ENCODE measurements at places on chromosomes 13 and 19. TPM values are rescaled to one million over a fixed set of nuclear protein-coding genes. Genes with fewer than 3 reads are reported as not detected.

GRCh38 chr13:34942732-34943435 lies 814 bp downstream of the NBEA start:
- H3K4me1 ChIP-seq, result peaks cover 4% of the 10 kb centered on the region
- H3K27ac ChIP-seq, result no peak overlapping the region
- DNase-seq, result peak; percentile 65

DNA sequence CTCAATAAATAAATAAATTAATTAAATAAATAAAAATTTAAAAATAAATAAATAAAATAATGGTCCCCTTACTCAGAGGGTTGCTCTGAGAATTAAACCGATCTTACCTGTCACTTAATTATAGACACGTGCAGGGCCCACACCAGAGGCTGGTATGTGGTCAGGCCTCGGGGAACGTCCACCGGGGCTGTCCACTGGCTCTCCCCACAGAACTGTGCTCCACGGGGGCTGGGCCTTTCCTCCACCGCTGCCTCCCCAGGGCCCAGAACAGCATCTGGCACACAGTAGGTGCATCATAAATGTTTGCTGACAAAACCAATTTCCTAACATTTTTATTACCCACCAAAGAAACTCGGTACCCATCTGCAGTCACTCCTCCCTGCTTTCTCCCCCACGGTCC lies 69.2 kb downstream of the CEBPG start:
- H3K27ac ChIP-seq, result no peak overlapping the region
- DNase-seq, result peak; percentile 19
- peaks cover 23% of the 10 kb centered on the region for H3K4me1 ChIP-seq
- H3K4me3 ChIP-seq, result no peak overlapping the region
- H3K27me3 ChIP-seq, result no peaks in the 10 kb centered on the region
- H3K36me3 ChIP-seq, result no peaks in the 10 kb centered on the region

DNA sequence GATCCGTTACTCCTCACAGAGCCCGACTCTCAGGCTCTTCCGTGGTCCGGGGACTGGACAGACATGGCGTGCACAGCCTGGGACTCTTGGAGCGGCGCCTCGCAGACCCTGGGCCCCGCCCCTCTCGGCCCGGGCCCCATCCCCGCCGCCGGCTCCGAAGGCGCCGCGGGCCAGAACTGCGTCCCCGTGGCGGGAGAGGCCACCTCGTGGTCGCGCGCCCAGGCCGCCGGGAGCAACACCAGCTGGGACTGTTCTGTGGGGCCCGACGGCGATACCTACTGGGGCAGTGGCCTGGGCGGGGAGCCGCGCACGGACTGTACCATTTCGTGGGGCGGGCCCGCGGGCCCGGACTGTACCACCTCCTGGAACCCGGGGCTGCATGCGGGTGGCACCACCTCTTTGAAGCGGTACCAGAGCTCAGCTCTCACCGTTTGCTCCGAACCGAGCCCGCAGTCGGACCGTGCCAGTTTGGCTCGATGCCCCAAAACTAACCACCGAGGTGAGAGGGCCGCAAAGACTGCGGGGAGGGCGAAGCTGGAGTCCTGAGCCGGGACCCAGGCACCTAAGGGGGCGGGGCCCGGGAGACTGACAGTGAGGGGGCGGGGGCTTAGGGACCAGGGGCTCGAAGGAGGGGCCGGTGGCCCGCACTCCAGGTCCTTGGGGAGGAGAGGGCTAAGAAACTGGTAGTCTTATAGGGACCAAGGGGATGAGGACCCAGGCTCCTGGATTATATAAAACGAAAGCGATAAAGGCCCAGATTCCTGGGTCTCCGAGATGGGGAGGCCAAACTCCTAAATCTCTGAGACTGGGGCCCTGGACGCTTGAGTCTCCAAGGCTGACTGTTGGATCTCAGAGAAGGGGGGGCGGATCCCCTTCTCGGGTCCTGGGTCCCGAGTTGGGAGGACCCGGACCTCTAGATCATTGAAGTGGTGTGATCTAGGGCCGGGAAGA lies 2.0 kb downstream of the ETV2 start:
- H3K27me3 ChIP-seq, result no peaks in the 10 kb centered on the region
- H3K36me3 ChIP-seq, result no peaks in the 10 kb centered on the region
- H3K4me3 ChIP-seq, result peak overlapping the region; percentile 77
- peak overlapping the region; percentile 37 for H3K27ac ChIP-seq
- H3K4me1 ChIP-seq, result peaks cover 11% of the 10 kb centered on the region

DNA sequence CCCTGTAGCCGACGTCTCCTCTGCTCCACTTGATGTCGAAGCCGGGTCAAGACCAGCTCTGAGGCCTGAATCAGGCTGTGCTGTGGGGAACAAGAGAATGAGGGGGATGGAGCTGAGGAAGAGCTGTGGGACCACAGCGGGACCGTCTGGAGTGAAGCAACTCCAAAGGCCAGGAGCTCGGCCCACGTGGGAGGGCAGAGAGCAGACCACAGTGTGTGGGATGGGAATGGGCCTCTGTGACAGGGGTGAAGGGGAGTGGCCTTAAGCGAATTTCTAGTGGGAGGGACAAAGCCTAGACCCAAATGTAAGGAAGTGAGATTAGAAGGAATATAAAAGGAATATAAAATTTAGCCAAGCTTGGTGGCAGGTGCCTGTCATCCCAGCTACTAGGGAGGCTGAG lies 3.8 kb upstream of the SLC8A2 start:
- H3K36me3 ChIP-seq, result no peaks in the 10 kb centered on the region
- DNase-seq, result no peak
- H3K4me3 ChIP-seq, result no peak overlapping the region
- H3K27me3 ChIP-seq, result peaks cover 13% of the 10 kb centered on the region

- H3K27me3 ChIP-seq, result no peaks in the 10 kb centered on the region
- H3K4me3 ChIP-seq, result no peak overlapping the region
- H3K27ac ChIP-seq, result no peak overlapping the region
- DNase-seq, result no peak
- H3K4me1 ChIP-seq, result peaks cover 7% of the 10 kb centered on the region
These were observed 190.8 kb downstream of the FOXO1 start for GRCh38 chr13:40475617-40476016.

DNA sequence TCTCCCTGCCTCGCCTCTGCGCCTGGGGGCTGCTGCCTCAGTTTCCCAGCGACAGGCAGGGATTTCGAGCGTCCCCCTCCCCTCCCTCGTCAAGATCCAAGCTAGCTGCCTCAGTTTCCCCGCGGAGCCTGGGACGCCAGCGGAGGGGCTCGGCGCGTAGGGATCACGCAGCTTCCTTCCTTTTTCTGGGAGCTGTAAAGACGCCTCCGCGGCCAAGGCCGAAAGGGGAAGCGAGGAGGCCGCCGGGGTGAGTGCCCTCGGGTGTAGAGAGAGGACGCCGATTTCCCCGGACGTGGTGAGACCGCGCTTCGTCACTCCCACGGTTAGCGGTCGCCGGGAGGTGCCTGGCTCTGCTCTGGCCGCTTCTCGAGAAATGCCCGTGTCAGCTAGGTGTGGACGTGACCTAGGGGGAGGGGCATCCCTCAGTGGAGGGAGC lies 722 bp upstream of the ICAM1 start:
- no peaks in the 10 kb centered on the region for H3K36me3 ChIP-seq
- DNase-seq, result peak; percentile 85
- H3K4me3 ChIP-seq, result peak overlapping the region; percentile 66
- peaks cover 11% of the 10 kb centered on the region for H3K4me1 ChIP-seq
- no peaks in the 10 kb centered on the region for H3K27me3 ChIP-seq
- peak overlapping the region; percentile 12 for H3K27ac ChIP-seq

DNA sequence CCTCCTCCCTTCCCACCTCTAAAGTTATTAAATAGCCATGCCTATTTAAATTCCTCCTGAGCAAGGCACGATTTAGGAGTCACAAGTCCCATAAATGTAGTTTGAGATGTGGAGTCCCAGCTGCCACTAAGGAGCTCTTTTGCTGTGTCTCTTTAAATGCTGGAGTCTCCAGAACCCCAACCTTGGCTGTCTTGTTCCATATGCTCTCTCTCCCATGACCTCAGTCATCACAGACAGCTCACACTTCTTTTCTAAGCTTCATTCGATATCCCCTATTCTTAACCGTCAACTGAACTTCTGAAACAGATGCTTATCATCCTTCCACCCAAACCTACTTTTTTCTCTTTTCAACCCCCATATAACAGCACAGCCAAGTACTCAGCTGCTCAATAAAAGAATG lies 197.1 kb downstream of the VWA8 start:
- H3K4me3 ChIP-seq, result no peak overlapping the region
- H3K36me3 ChIP-seq, result no peaks in the 10 kb centered on the region
- no peak for DNase-seq
- H3K4me1 ChIP-seq, result no peaks in the 10 kb centered on the region
- no peak overlapping the region for H3K27ac ChIP-seq
- no peaks in the 10 kb centered on the region for H3K27me3 ChIP-seq

DNA sequence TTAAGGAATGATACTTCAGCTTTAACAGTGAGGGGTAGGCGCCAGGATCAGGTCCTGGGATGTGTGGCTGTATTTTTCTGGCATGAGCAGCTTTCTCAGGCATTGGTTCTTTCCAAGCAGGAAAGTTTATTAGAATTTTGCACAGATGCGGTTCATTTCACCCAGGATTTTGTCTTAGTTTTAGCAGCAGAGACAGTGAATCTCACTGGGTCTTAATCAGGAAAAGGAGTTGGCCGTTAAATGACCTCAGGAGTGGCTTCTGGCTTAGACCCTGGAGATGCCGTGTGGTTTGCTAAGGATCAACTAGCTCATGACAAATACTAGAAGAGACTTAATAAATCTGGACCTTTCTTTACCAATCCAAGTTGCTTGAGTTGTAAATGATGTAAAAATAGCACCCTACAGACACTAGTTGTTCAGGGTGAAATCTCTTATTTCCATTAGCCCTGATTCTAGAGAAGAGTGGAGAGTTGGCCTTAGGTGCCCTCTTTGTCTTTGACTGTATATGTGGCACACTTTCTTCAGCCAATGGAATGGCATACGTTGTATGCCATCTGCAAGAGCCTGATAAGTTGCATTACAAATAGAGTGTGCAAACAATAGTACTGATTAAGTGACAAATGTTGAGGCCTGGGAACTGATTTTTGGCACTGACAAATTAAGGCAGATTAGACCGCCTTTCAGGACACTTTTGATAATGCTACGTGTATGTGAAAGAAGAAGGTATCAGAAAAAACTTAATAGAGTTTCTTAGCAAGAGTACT lies 34.0 kb downstream of the LRCH1 start:
- H3K4me1 ChIP-seq, result peaks cover 12% of the 10 kb centered on the region
- no peaks in the 10 kb centered on the region for H3K36me3 ChIP-seq
- no peak overlapping the region for H3K4me3 ChIP-seq
- DNase-seq, result no peak

DNA sequence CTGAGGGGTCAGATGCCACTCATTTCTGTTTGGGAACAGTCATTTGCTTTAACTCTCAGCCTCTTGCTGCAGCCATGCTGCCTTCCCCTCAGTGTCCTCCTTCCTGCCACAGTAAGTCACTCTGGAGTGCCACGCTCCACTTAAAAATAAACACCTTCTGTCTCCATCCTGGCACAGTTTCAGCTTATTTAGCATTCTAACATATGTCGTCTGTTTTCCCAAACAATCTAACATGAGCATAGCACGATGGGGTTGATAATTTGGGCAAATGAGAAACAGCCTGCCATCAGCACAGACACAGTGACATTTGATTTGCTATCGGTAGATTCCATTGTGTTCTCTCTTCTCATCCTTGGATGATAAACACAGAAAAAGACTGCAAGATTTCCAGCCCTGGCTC lies 768.6 kb downstream of the UQCRFS1 start:
- H3K27ac ChIP-seq, result no peak overlapping the region
- H3K27me3 ChIP-seq, result no peaks in the 10 kb centered on the region
- H3K4me3 ChIP-seq, result no peak overlapping the region
- no peaks in the 10 kb centered on the region for H3K4me1 ChIP-seq

DNA sequence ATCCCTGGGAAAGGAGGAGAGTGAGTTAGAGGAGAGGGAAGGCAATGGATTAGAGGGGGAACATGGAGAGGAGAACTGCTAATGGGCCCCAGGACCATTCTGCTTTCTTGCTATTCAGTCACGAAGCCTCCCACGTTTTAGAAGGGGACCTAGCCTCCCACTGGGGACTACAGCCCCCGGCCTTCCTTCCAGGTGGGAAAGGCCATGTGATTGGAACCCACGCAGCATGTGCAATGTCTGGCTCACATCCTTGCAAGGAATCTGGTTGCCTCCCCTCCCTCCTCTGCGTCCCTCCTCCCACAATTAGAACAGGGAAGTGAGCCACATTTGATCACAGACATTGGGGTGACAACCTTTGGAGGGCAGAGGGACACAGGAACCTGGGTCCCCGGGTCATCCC lies 22.5 kb upstream of the PLA2G4C start:
- H3K27ac ChIP-seq, result no peak overlapping the region
- no peak for DNase-seq
- no peaks in the 10 kb centered on the region for H3K27me3 ChIP-seq
- H3K36me3 ChIP-seq, result peaks cover 1% of the 10 kb centered on the region
- H3K4me3 ChIP-seq, result no peak overlapping the region

GRCh38 chr19:6677883-6678689 lies 8.1 kb upstream of the TNFSF14 start:
- DNase-seq, result no peak
- H3K4me1 ChIP-seq, result peaks cover 9% of the 10 kb centered on the region
- no peaks in the 10 kb centered on the region for H3K36me3 ChIP-seq
- H3K27me3 ChIP-seq, result no peaks in the 10 kb centered on the region
- no peak overlapping the region for H3K4me3 ChIP-seq
- H3K27ac ChIP-seq, result no peak overlapping the region

GRCh38 chr13:106314417-106314816 lies 221.0 kb downstream of the EFNB2 start:
- no peaks in the 10 kb centered on the region for H3K27me3 ChIP-seq
- peaks cover 9% of the 10 kb centered on the region for H3K4me1 ChIP-seq
- H3K36me3 ChIP-seq, result no peaks in the 10 kb centered on the region
- no peak overlapping the region for H3K4me3 ChIP-seq
- no peak overlapping the region for H3K27ac ChIP-seq
- peak; percentile 47 for DNase-seq

Gene CDX2
- not detected for total RNA-seq

- peak; percentile 90 for DNase-seq
- H3K4me3 ChIP-seq, result peak within 1 kb of the TSS; percentile 99
- H3K27ac ChIP-seq, result peak within 1 kb of the TSS; percentile 100
- no peaks in the 10 kb centered on the region for H3K27me3 ChIP-seq
- H3K36me3 ChIP-seq, result peaks cover 12% of the 10 kb centered on the region
- peaks cover 24% of the 10 kb centered on the region for H3K4me1 ChIP-seq
These were observed at the start of gene CALM3 for GRCh38 chr19:46601318-46602224. Gene CALM3, plus strand, starts transcription at chr19:46601330. Its CDS starts 105 bp downstream, at chr19:46601435.

DNA sequence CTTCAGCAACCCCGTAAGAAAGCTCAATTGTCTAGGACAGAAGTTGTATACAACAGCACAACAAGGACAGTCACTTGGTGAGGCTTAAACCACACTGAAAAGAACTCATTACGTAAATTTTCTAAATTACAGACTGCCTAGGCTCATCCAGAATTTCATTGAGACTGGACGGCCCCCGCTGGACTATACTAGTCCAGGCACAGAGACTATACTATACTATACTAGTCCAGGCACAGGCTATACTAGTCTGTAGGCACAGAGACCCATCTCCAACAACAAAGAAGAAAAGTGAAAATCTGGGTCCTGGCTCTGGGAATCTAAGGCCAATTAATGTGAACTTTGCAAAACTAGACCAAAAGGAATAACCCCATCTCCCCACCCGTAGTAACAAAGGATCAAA lies 700 bp downstream of the ZNF816 start:
- no peak for DNase-seq
- peak overlapping the region; percentile 64 for H3K27ac ChIP-seq
- H3K36me3 ChIP-seq, result no peaks in the 10 kb centered on the region
- H3K27me3 ChIP-seq, result no peaks in the 10 kb centered on the region
- H3K4me1 ChIP-seq, result peaks cover 16% of the 10 kb centered on the region
- H3K4me3 ChIP-seq, result peak overlapping the region; percentile 86

Measured in osteoblast (primary cell).